Anterior cingulate cortex (tissue), 58 donors: ENCODE measurements at places on chromosomes 13 and 19.

DNA sequence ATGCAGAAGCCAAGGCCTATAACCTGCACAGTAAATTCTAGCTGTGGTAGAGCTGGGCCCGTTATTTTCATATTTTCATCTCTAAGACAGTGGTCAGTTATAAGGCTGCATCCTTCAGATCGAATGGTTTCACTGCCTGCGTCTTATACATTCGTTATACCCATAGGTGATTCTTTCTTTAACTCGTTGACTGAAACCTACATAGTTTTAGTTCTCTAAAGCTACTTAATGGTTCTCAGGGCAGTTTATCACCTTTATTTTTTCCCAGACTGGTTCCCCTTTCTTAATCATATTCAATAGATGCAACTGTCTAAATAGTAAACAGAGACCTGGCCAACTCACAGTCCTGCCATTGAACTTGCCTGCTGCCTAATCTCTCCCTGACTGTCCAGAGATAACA, 615.3 kb upstream of the SLITRK1 start:
- no peak for DNase-seq

DNA sequence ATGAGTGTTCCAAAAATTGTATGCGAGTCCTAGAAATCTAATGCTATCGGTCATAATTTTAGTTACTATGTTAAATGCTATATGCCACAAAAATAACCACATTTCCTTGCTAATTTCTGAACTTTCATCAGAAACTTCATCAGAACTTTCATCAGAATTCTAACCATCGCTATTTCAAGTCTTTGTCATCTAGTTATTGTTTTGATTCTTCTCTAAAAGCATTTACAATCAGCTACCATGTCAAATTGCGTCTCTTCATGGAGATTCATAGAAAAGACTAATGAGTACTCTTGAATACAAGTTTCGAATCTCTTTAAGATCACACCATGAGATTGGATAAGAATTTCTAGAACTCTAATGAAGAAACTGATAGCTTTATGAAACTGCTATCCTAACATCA, 52.7 kb upstream of the TM9SF2 start:
- DNase-seq: no peak

GRCh38 chr19:2140138-2140569, 11.2 kb downstream of the AP3D1 start:
- DNase-seq: no peak

DNA sequence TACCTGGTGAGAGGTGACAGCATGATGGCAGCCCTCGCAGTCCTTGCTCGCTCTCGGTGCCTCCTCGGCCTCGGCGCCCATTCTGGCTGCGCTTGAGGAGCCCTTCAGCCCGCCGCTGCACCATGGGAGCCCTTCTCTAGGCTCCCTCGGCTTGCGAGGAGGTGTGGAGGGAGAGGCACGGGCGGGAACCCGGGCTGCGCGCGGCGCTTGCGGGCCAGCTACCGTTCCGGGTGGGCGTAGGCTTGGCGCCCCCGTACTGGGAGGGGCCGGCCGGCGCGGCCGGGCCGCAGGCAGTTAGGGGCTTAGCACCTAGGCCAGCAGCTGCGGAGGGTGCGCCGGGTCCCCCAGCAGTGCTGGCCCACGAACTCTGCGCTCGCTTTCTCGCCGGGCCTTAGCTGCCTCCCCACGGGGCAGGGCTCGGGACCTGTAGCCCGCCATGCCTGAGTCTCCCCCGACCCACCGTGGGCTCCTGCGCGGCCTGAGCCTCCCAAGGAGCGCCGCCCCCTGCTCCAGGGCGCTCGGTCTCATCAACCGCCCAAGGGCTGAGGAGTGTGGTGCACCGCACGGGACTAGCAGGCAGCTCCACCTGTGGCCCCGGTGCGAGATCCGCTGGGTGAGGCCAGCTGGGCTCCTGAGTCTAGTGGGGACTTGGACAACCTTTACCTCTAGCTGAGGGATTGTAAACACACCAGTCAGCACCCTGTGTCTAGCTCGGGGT, 1624.3 kb downstream of the SLITRK1 start:
- no peak for DNase-seq

GRCh38 chr13:98798849-98799645, 46.6 kb upstream of the SLC15A1 start:
- DNase-seq: no peak

GRCh38 chr19:58469241-58470013, 2.5 kb downstream of the ZNF324 start:
- DNase-seq: no peak

DNA sequence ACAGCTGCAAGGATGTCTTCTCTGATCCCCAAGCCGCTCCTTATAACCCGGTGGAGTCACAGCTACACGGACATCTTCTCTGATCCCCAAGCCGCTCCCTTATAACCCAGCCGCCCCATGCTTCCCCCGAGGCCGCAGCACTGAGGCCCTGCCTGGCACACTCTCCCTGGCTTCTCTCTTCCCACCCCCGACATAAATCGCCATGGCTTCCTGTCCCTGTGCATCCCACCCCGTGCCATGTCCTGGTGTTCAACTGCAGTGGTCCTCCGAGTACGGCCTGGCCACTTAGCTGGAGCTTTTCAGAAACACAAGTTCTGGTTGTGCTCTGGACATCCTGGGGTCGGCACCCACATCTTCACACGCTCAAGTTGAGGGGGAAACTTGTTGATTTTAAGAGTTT, 60.4 kb downstream of the RASA3 start:
- DNase-seq: no peak

DNA sequence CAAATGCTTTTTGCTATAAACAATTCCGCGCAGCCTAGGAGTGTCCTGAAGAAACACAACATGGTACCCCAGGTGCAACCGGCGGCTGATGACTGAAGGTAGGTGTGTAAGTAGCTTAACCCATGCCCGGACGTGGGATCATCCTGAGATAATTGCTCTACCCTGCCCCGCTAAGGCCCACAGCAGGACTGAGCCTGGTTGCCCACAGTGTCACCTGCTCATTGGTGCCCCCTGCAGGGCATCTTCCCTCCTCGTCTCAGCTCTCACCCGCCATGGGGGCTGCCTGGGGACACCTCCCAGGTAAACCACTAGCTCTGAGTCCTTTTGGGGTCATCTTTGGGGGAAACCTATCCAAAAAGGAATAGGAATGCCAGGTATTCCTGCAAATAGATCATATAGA, 22.3 kb downstream of the TMEM161A start:
- DNase-seq: no peak

DNA sequence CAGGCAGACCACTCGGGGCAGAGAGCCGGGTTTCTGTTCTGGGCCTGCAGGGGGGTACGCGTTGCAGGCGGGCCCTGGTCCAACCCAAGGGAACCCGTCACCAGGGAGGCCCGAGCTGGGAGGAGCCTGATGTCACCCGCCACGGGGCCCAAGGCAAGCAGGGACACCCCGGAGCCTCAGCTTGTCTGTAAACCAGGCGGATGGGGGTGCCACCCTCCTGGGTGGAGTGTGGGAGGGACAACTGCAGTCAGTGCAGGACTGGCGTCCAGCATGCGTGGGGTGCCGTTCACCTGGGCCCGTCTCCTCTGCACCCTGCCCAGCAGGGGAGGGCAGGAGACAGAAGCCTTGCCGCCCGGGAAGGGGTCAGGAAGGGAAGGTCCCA, 7.0 kb downstream of the CACTIN start:
- no peak for DNase-seq

- no peak for DNase-seq
Observed at GRCh38 chr19:13841086-13841961, 35.6 kb upstream of the NANOS3 start.

- DNase-seq: peak; percentile 23
Observed at GRCh38 chr13:99605420-99606323, 104.4 kb downstream of the TM9SF2 start.

- DNase-seq: no peak
Observed at GRCh38 chr19:3047496-3048189, 14.7 kb downstream of the TLE5 start.

DNA sequence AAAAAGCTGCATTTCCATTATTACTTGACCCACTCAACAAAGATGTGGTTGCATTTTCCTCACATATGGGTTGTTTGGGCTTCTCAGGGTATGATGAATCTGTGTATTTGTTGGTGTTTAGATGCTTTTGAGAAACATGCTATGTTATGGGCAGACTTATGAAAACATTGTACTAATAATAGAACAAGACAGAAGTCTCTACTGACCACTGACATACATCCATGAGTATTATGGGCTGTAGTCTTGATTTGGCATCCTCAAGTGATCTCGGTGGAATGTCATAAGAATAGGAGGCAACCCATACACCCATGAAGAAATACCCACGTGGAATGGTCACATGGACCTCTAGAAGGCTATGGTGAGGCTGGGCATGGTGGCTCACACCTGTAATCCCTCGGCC, 36.3 kb upstream of the ABCC4 start:
- no peak for DNase-seq

GRCh38 chr19:13056052-13056660, 46.5 kb downstream of the LYL1 start:
- no peak for DNase-seq

GRCh38 chr19:38850436-38850975, 720 bp upstream of the HNRNPL start:
- DNase-seq: peak; percentile 100

GRCh38 chr13:98919566-98919965, 58.3 kb downstream of the DOCK9 start:
- DNase-seq: no peak

DNA sequence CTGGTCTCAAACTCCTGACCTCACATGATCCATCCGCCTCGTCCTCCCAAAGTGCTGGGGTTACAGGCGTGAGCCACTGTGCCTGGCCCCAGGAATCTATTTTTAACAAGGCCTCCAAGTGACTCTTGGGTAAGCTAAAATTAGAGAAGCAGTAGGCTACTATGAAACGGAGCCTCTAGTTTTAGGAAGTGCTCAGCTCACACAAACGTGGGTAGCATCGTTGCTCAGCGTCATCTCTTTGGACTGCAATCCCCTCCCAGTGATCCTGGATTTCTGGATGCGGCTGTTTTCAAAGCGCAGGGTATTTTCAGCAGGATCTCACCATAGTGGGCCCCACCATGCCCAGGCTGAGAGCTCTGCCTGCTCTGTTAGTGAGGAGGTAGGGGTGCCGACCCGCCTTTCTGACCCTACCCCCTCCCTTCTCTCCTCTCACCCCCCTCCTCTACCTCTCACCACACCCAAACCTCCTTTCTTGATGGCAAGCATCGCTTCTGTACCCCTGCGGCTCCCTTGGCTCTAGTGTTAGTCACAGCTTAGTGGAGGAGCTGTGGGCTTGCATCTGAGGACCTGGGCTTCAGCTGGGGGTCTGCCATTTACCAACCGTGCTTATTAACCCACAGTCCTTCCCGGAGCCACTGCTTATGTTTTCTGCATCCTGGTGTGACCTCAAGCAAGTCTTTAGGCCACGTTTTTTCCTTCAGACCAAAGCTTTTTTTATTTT, 34.2 kb downstream of the GJA3 start:
- DNase-seq: no peak

- no peak for DNase-seq
Observed at GRCh38 chr13:75357576-75358289, 124.2 kb downstream of the TBC1D4 start.

DNA sequence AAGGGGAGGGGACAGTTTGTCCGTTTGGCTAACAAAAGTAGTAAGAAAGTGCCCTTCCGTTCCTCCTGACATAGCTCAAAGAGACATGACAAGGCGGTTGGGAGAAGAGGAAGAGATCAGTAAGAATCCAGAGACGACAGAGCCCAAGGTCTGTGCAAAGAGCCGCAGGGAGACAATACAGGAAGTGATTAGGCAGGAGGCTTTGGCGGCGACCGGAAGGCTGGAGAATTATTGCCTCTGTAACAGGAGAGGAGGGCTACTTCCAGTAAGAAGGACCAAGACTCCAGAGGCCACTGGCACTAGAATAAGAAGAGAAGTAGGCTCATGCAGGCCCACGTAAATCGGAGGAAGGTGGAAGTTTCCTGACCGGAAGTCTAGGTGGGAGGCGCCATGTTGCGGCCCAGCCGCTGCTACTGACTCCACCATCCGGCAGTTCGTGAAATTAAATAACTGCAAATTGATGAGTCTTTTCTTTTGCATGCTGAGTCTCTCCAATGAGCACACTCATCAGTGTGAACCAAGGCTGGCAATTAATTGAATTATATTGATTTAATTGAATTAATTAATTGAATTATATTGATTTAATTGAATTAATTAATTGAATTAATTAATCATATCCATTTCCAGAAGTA, 9.9 kb downstream of the RFX2 start:
- DNase-seq: no peak

DNA sequence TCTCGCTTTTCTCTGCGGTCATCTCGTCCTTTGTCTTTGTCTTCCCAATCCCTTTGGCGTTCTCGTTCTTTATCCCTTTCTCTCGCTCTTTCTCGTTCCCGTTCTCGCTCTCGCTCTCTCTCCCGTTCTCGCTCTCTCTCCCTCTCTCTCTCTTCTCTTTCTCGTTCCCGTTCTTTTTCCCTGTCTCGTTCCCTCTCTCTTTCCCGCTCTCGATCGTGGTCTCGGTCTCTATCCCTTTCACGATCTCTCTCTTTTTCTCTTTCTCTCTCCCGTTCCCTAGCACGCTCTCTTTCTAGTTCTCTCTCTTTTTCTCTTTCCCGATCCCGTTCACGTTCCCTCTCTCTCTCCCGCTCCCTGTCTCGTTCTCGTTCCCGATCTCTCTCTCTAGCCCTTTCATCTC, 77.2 kb downstream of the ZC3H13 start:
- DNase-seq: no peak

GRCh38 chr13:103931331-103931845, 865.2 kb upstream of the SLC10A2 start:
- DNase-seq: no peak

- no peak for DNase-seq
Observed at GRCh38 chr13:24086642-24087041, 73.9 kb upstream of the SPATA13 start.

- DNase-seq: no peak
Observed at GRCh38 chr13:22086597-22087330, 415.9 kb downstream of the FGF9 start.

- DNase-seq: no peak
Observed at GRCh38 chr13:72952529-72953141, 106.2 kb upstream of the KLF5 start.

DNA sequence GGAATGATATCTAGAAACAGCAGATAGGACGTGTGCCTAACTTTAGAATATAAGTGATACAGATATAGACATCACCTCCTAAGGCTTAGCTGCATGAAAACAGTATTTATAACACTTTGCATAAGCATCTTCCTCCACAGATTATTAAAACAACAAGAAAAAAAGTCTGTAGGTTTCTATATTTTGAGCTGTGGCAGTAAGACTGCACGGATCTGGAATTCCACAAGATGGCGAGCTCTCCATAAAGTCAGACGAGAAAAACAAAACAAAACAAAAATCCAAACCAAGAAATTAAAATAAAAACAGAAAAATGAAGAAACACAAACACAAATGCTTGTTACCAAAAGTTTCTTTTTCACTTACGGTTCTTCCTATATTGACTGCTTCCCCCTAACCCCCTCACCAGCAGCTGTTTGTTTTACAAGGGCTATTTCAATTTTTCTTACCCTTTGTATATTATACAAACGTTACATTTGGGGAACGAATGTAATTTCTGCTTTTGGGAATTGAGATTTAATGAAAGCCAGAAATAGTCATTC, 285.8 kb downstream of the MYO16 start:
- DNase-seq: no peak

GRCh38 chr13:113411216-113412023, 41.9 kb downstream of the ADPRHL1 start:
- no peak for DNase-seq

- no peak for DNase-seq
Observed at GRCh38 chr13:19596960-19597361, 35.6 kb upstream of the TPTE2 start.

GRCh38 chr13:41224113-41225110, 30.0 kb upstream of the KBTBD7 start:
- no peak for DNase-seq

- DNase-seq: no peak
Observed at GRCh38 chr13:41706152-41706551, 248.8 kb downstream of the RGCC start.

GRCh38 chr19:7386769-7387168, 38.0 kb downstream of the ARHGEF18 start:
- DNase-seq: no peak
